ENCODE measurements at places on chromosomes 13 and 19.
A peak's percentile ranks its signal among the peaks of the same experiment; 100 is the strongest.

DNA sequence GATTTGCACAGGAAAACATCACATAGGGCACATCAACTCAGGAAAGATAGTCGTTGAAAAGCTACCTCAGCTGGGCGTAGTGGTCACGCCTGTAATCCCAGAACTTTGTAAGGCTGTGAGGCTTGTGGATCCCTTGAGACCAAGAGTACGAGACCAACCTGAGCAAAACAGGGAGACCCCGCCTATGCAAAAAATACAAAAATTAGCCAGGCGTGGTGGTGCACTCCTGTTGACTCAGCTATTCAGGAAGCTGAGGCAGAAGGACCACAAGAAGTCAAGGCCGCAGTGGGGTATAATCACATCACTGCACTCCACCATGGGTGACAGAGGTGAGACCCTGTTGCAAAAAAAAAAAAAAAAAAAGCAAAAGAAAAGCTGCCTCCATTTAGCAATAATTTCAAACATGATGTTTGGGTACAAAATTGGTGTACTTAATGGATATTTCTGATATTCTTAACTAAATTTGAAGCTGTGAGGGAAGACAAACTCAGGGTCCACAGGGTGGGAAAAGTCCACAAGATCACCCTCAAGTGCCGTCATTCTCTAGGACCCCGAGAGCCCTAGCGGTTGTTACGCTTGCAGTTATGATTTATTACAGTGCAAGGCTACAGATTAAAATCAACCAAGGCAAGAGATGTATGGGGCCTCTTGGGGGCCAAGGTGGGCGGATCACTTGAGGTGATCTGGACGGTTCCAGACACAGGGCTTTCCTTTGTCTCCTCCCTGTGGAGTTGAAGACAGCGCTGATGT lies 42.5 kb upstream of the LDLR start:
- no peak for DNase-seq

DNA sequence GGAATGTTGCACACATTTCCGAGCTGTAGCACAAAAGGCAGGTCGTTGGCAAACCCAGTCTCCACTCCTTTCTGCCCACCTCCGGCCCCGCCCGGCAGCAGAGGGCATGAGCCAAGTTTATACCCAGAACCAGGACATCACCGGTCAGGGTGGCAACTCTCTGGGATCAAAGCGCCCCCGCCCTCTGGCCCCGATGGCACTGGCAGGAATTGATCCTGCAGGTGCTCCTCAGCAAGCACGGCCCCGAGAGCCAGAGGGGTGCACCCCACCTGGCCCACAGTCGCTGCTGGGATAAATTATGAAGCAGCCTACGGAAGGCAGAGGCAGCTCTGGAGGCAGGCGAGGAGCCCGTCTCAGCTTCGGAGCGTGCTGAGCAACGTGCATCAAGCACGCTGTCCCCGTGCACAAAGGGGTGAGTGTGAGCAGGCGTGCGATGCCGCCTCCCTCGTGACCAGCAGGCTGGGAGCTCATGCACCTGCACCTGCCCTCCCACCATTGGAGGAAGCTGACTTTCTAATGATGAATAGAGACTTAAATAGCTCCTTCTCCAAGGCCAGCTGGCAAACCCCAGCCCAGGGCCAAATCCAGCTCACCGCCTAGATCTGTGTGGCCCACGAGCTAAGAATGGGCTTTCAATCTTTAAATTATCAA lies 25.7 kb downstream of the SHC2 start:
- no peak for DNase-seq

DNA sequence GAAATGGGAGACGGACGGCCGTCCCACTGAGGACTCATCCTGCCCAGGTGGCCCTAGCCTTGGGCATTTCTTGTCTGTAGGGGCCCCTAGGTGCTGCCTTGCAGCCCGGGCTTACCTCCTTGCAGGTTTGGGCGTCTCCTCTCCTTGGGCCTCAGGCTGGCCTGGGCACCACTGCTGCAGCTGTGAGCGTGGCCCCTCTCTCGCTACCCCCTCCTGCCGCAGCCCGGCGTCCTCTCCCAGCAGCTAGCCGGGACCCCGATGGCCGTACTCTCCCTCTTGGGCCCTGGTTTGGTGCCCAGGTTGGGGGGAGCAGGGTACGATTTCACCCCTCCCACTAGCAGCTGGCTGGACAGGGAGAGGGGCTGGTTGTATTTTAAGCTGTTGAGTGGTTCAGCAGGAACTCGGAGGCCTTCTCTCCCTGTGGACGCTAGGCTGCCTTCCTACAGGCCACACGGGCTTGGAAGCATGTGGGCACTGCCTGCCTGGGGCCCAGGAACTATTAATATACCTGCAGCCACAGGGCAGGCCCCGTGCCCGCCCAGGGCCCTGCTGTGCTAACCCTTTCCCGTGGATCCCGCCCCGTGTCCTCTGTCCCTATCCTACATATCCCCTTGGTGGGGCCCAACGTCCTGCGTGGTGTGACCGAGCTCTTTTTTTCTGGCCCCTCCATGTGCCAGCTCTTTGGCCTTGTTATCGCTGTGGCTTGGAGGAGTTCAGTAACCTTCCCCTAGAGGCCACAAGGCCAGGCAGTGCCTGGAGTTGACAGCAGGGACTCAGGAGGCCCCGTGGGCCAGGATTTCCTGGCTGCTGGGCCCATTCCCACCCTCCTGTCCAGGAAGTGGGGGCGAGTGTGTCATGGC lies 11.7 kb downstream of the NDUFB7 start:
- DNase-seq, result no peak

DNA sequence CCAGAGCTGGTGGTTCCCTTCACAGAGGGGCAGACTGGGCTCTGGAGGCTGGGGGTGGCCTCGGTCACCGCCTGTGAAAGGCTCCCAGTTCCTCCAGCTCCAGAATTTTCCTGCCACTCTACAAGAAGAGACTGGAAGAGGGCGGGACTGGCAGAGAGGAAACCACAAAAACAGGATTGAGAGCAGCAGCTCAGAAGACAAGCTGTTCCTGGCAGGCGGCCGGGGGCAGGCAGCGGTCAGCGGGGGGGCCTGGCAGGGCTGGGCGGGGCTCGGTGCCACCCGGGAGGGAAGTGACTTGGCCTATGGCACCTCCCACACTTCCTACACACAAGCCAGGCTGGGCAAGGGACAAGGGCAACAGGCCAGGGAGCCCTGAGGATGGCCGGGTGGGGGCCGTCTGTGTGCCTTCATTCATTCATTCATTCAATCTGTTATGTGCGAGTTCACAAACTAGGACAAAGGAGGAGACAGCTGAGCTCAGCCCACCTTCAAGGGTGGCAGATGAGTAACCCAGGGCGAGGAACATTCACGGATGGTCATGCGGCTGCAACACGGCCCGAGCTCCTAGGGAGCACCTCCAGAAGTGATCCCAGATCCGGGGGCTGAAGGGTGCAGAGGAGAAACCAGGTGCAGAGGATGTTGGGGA lies 16.9 kb upstream of the BTBD2 start:
- peak; percentile 59 for DNase-seq

DNA sequence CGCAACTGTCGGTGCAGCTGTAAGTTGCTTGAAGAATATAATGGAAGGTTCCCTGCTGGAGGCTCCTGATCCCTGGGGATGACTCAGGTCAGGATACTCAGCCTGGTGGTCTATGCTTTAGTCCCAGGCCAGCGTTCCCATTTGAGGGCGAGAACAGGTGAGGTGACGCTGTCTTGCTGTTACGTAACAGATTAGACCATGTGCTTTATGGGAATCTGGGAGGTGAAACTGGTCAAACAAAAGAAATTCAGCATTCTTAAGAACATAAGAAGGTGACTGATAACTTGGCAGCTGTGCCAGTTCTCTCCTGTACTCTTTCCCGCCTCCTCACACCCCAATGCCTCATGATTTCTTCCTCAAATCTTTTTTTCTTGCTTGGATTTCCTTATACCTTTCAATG lies at the start of gene CXCL17:
TSS of gene CXCL17 (minus strand) at position 114 of the 400 bp plus-strand sequence. CDS start 114 bp downstream, outside the sequence.
- no peak for DNase-seq

- DNase-seq, result peak; percentile 37
Measured at GRCh38 chr19:17333611-17334413, 843 bp downstream of the ANO8 start.

- DNase-seq, result no peak
Measured at GRCh38 chr13:77697217-77698103, at the start of gene SLAIN1. Gene SLAIN1, plus strand, starts transcription at chr13:77697687. Its CDS starts 227 bp downstream, at chr13:77697914.

DNA sequence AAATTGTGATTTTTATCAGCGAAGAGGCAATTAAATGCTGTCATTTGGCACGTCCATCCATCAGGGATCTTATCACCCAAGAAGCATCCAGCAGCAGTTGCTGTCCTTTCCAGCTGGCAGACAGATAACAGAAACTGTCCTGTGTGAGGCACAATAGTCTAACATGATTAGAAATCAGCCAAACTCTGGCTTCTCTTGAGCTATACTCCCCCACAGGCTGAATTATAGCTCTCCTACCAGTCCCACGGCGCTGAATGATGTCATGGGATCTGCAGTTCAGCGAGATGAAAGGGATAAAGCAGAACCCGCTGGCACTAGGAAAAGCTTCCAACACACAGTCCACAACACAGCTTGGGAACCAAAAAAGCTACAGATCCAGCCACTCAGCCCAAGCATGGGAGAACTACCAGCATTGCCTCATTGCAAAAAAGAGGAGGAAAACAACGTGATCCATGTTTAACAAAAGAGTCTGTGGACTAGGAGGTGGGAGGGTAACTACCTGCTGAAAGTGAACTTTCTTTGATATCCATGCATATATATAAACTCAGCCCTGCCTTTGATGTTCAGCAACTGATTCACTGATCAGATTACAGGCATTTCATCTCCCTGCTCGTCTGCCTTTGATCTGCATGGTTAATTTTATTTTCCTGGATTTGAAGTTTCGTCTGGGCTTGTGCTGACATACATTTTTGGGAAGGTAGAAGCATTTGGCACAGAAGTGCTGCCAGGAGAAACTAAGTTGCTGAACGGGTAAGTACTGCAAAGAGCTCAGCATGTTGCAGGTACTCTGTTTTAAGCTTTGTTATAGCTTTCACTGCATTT lies at the start of gene TNFRSF19:
TSS of gene TNFRSF19 (plus strand) at position 314 of the 822 bp plus-strand sequence. CDS start 19,772 bp downstream, outside the sequence.
- peak; percentile 54 for DNase-seq

DNA sequence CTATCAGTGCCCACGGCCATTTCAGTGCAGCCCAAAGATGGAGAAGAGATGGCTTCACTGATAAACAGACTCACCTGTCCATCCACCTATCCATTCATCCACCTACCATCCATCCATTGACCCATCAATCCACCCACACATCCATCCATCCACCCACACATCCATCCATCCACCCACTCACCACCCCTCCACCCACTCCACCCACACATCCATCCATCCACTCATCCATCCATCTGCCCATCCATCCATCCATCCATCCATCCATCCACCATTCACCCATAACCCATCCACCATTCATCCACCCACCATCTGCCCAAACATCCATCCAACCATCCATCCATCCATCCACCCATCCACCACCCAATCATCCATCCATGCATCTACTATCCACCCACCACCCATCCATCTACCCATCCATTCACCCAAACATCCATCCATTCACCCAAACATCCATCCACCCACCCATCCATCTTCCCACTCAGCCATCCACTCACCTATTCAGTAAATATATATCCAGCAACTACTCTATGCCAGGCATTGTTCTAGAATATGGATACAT lies 31.6 kb upstream of the ZNRF4 start:
- DNase-seq, result no peak
